ENCODE measurements at places on chromosomes 3 and 15.

- DNase-seq: no peak
Measured at GRCh38 chr15:83657549-83657948, 3.6 kb downstream of the ADAMTSL3 start.

- DNase-seq: no peak
Measured at GRCh38 chr3:173825730-173826129, 428.2 kb downstream of the NLGN1 start.

DNA sequence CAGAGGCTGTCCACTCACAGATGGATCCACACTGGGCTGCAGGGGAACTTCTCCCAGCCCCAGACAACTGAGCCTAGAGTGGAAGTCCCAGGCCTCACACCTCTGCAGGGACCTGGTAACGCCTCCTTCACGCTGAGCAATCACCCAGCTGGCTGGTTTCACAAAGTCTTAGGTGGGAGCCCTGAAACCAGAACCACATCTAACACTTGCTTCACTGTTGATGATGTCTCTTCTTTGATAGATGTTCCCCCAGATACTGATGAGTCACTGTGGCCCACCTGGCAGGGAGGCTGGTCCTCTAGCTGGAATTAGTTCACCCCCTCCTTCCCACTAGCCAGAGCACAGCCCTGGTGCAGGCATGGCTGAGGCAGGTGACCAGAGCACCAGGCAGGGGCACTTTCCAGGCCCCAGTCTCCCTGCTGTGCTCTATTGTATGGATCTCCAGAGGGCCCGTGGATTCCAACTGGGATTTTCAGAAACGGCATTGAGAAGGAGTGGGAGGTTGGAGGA is 33.5 kb downstream of the MYL3 start:
- DNase-seq: peak; percentile 24

DNA sequence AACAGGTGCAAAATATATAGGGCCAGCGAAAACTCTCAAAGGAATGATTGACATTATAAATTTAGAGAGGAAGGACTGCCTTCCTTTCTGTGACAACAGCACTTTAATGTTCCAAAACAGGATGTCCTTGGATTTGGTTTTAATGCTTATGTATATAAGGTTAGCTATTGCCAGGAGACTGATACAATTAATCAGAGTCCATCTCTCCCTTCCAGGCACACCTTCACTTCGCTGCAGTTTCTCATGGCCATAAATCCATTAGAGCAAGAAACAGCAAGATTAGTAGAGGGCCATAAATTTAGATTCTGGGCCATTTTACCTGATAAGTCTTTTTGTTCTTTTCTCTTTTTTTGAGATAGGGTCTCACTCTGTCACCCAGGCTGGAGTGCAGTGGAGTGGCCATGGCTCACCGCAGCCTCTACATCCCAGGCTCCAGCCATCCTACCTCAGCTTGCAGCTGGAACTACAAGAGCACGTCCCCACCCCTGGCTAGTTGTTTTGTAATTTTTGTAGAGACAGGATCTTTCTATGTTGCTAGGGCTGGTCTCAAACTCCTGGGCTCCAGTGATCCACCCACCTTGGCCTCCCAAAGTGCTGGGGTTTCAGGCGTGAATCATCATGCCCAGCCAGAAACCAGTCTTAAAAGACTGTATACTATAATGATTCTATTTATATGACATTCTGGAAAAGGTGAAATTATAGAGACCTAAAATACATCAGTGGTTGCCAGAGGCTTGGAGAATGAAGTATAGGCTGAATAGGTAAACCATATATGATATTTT is 15.7 kb upstream of the TFRC start:
- DNase-seq: no peak
